ENCODE measurements at places on chromosomes 4 and X.

- no peak for DNase-seq
These were observed 13.9 kb downstream of the PHF8 start for GRCh38 chrX:54030329-54030728.

DNA sequence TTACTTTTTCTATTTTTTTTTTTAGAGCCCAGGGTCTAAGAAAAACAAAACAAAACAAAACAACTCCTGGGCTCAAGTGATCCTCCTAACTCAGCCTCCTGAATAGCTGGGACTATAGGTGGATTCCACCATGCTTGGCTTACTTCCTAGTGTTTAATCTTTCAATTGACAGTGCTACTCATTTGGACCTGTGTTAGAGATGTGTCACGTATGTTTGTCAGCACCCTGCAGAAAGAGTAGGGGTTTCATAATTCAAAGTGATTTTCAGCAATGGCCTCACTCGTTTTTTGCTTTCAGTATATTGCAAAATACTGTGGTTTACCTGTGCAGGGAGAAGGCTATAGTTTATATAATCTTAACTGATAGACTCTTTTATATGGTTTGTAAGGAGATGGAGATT, 71.6 kb upstream of the TEX13D start:
- no peak for DNase-seq

GRCh38 chr4:96955691-96956090, 1115.8 kb downstream of the PDHA2 start:
- no peak for DNase-seq

DNA sequence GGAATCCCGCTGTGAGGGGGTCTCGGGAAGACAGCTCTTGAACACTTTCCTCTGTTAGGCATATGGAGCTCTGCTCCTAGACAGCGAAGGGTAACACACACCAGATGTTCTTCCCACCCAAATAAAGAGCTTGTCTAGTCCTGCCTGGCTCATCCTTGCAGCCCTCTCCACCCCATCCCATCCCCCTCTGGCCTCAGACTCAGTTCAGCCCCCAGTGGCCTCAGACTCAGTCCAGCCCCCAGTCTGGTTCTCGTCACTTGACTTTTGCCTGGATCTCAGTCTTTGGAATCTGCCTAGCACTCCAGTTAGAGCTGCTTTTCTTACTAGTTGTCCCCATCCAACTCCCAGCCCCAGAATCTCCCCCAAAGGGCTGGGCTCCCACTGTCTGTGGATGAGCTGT, 14.9 kb downstream of the RAB33A start:
- DNase-seq, result no peak

GRCh38 chrX:68079961-68080360, 353.3 kb downstream of the OPHN1 start:
- DNase-seq, result peak; percentile 59

GRCh38 chr4:4502694-4503311, 39.0 kb downstream of the STX18 start:
- DNase-seq, result peak; percentile 33

DNA sequence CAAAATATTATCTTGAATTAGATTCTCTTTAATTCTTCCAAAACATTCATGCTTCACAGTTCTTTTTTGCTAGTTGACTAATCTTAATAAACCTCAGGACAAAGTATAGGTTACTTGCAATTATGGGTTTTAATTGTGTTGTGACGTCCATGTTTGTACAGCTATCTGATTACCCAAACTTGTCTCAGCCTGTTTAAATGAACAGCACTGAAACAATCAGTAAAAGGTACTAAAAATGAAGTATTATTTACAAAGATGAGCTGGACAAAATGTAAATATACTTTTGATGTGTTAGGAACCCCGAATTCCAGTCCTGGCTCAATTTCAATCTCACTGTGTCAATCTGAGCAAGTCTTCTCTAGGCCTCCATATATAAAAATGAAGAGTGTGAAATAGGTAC, 57.4 kb upstream of the SLC6A14 start:
- no peak for DNase-seq

- DNase-seq, result peak; percentile 15
These were observed 43.9 kb upstream of the PDLIM5 start for GRCh38 chr4:94407846-94408245.

DNA sequence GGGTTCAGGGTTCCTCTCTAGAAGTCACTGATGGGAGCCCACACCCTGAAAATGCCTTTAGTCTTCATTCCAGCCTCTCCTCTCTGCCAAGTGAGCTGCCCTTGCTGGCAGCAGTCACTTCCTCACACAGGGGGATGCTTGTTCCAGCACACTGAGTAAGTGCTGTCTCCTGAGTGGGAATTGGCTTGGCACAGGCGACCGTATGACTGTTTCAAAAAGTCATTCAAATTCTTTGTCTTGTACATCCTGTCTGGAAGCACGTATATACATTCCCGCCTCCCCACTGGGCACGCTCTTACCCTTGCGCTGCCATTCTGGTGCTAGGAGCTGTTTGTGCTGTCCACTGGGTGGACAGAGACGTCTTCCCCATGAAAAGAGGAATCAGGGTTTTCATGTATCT, 40.2 kb upstream of the CD99 start:
- no peak for DNase-seq

DNA sequence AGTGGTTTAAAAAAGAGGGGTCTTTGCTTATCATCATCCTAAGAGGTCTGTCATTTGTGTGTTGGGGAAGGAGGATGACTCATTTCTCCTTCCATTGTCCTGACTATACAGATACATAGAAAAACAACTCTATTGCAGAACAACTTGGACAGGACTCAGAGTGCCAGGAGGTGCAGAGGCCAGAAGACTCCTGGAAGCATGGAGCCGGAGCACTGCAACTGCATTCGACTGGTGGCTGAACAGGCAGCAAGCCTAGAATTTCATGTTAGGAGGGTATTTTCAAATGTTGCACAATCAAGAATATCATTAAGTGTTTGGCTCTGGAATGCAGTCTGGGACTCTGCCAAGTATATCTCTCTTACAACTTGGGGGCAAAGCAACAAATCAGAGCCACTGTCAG, 35.0 kb upstream of the MAML3 start:
- DNase-seq, result peak; percentile 70

- no peak for DNase-seq
These were observed 14.7 kb downstream of the FTSJ1 start for GRCh38 chrX:48490661-48491060.

DNA sequence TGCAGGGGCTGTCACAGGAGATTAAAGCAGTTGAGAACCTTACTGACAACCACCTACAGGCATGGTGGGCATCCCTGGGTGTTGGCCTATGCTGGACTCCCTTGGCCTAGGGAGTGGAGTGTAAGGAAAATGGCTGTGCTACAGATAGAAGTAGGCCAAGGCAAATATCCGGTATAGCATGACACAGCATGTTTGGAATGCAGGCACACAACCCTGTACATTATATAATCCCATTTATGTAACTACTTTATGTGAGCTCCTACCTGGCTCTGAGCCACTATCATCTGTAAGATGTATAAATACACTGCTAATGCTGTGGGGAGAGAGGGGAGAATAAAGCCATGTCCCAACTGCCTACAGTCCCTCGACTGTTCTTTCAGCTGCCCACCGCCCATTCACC, 38.7 kb upstream of the KCTD8 start:
- DNase-seq, result no peak

- DNase-seq, result no peak
These were observed 179.7 kb downstream of the ASMT start for GRCh38 chrX:1794586-1794985.

GRCh38 chr4:3376266-3376665, 65.5 kb upstream of the HGFAC start:
- no peak for DNase-seq

- DNase-seq, result no peak
These were observed 851 bp upstream of the RIPPLY1 start for GRCh38 chrX:106903856-106904528.

GRCh38 chr4:144705601-144706590, 59.9 kb downstream of the HHIP start:
- DNase-seq, result no peak

DNA sequence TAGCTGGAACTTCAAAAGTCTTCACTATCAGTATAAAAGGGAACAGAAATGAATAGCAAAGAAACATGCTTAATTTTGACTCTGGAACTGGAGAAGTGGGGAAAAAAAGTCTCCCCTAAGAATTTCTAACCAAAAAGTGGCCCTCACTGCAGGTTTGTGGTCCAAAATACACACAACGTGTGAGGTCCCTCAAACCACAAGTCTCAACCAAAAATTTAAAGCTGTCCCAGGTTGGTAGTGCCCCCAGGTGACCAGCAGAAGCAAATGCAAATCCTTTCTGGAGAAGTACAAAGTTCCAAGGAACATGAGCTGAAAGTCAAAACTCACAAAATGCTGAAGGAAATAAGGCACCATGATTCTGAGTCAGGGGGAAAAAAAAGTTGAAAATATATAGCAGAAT, 23.6 kb upstream of the VAMP7 start:
- no peak for DNase-seq

GRCh38 chrX:38095971-38096529, 89.7 kb downstream of the SYTL5 start:
- DNase-seq, result no peak

DNA sequence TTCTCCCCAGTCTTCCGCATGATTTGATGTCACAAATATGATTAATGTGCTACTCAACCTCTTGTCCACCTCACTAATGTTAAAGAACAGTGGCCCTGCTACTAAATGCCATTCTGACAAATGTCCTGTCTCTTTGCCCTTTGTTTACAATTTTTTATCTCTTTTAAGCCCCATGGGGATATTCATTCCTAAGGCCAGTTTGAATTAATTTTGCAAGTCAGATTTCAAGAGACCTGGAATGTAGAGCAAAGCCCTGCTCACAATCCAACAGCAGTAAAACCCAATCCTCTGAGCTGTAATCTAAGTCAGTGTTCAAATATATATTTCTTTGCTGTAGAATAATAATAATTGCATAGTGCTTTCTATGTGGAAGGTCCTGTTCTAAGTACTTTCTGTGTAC, 81.2 kb downstream of the LDB2 start:
- peak; percentile 7 for DNase-seq

DNA sequence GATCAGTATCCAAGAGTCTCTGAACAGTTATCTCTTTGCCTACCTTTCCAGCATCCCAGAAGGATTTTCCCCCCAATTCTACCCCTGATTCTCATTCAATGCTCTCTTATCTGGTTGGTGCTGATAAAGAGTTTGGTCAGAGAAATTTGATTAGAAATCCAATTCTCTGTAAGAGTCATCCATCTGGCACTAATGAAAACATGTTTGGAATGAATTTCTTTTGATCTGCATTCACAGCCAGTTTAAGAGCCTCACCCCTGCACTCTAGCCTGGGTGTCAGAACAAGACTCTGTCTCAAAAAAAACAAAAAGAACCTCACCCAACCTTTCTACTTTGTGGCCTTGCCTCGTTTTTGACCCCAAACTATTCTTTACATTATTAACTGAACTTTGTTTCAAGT, 122.1 kb downstream of the MANBA start:
- DNase-seq, result no peak

DNA sequence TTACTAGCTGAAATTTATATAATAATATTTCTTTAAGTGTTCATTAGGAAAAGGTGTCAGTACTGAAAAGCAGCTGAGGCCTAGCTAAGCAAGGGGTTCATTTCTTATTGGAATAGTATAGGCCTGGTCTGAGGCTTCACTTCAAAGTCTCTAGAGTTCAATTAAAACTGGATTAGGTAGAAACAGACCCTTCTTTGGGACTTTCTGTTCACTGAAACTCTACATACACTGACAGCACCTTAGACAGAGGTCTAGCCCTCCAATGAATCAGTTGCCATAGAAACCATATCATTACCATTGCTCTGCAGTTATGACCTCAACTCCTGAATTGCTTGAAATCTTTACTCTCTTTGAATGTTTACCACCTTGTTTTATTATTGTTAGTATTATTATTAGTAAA, 86.4 kb upstream of the MAB21L2 start:
- no peak for DNase-seq

- DNase-seq, result peak; percentile 74
These were observed 139.2 kb downstream of the ASMT start for GRCh38 chrX:1754077-1754476.

DNA sequence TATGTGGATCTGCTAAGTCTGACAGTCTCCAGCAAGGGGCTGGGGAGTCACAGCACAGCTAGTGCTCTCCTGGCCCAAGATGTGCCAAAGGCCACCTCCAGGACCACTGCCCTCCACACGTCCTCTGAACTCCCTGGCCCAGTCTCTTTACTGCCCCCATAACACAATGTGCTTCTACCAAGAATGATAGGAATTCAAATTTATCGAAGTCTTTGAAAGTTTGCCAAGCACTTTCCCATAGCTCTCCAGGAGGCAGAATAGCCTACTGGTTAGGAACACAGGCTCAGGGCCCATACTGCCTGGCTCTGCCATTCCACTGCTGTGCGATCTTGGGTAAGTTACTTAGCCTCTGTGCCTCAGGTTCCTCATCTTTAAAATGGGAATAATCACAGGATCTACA, 86.7 kb downstream of the NHSL2 start:
- DNase-seq, result peak; percentile 17

GRCh38 chr4:7209699-7210098, 17.4 kb downstream of the SORCS2 start:
- DNase-seq, result no peak

DNA sequence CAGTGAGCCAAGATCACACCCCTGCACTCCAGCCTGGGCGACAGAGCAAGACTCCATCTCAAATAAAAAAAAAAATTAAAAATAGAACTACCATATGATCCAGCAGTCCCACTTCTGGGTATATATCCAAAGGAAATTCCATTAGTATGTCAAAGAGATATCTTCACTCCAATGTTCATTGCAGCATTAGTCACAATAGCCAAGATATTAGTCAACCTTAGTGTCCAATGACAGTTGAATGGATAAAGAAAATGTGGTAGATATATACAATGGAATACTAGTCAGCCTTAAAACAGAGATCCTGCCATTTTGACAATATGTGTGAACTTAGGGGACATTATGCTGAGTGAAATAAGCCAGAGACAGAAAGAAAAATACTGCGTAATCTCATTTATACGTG, 49.4 kb downstream of the C4orf46 start:
- no peak for DNase-seq

DNA sequence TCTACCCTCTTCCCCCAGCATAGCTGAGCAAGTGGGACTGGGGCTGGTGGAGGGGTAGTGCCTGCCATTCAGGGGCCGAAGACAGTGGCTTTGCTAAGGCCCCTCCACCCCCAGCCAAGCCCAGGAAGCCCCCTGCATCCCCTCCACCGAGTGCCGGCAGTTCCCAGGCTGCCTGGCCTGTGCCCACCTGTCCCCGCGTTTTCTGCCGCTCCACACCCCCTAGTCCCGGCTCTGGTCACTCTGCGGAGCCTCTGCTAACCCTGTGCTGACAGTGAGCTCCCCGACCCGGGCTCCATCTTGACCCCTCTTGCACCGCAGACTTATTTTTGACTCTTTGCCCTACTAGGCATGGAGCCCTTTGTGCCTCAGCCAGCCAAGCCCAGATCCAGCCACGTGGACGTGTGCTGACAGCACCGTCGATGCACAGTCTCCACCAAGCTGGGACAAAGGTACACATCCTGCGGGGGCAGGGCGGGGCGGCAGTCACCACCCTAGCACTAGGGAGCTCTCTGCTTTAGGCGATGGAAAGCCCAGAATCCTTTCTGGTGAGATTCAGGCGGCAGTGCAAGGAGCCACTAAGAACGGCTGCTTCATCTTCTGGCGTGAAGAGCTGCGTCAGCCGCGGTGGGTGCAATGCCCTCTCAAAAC, 96.6 kb downstream of the PHKA2 start:
- no peak for DNase-seq

- no peak for DNase-seq
These were observed 101.4 kb downstream of the NHS start for GRCh38 chrX:17476411-17476810.
